ENCODE measurements at places on chromosomes 16 and 17. TPM values are rescaled to one million over a fixed set of nuclear protein-coding genes. Genes with fewer than 3 reads are reported as not detected.

- no peak for DNase-seq
- H3K27ac ChIP-seq: no peak overlapping the region
- H3K36me3 ChIP-seq: no peaks in the 10 kb centered on the region
- H3K4me1 ChIP-seq: no peaks in the 10 kb centered on the region
Measured at GRCh38 chr17:49069585-49070273, 62.8 kb upstream of the B4GALNT2 start.

DNA sequence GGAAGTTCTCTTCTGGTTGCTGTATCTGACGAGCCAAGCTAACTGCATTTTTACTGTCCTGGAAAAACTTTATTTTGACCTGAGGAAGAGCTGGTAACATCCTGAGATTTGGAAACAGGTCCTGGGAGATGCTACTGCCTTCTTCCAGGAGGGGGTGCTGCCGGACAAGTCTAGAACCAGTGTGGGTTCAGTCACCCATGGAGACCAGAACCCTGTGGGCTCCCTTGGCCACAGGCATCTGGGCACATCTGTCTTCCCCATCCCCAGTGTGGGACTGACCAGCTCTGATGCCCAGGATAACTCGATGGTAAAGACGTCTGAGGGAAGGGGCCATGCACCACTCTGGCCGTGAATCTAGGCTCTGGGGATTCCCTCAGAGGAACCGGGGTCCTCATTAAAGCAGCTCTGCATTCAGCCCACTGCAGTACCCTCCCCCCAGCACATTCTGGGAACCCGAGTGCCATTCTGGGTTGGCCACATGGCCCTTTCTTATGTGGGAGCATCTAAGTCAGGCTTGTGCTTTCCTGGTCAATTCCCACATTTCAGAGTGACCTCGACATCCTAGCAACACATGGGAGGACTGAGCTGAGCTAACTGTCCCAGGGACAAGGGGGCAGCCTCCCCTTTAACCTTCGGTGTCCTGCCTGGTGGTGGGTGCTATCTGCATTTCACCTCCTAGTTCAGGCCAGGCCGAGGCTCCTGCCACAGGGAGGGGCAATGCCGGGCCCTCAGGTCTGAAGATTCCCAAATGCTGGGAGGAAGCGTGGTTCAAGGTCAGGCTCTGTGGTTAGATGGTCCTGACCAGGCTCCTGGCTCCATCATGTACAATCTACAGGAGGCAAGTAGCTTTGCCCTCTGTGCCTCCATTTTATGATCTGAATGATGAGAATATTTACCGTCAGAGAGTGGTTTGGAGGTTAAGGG is 6.4 kb downstream of the C16orf86 start:
- no peak overlapping the region for H3K4me3 ChIP-seq
- peak overlapping the region; percentile 70 for H3K27ac ChIP-seq
- no peaks in the 10 kb centered on the region for H3K27me3 ChIP-seq
- H3K36me3 ChIP-seq: no peaks in the 10 kb centered on the region

GRCh38 chr16:66372898-66373155 is 6.3 kb downstream of the CDH5 start:
- no peak overlapping the region for H3K27ac ChIP-seq
- H3K4me3 ChIP-seq: no peak overlapping the region
- no peak for DNase-seq
- H3K27me3 ChIP-seq: no peaks in the 10 kb centered on the region

GRCh38 chr17:81117672-81118198 is 47.6 kb upstream of the PVALEF start:
- no peak for DNase-seq
- H3K27me3 ChIP-seq: peaks cover 37% of the 10 kb centered on the region
- H3K27ac ChIP-seq: no peak overlapping the region
- H3K4me3 ChIP-seq: no peak overlapping the region

DNA sequence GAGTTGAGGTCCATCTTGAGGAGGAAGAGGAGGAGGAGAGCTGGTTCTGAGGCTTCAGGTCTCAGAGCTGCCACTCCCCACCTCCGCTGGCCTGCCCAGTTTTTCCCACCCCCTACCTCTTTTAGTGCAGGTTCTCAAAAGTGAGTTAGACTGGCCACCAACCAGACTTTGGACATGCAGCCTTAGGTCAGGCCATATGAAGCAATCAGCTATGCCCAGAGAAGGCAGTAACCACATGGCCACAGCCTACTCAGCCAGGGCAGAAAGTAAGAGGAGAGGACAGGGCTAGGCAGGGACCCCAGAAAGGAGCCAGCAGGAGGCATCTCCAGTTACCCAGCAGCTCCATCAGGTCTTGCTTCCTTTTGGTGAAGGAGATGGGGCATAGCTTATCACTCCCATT is 9.0 kb downstream of the MYO15A start:
- no peaks in the 10 kb centered on the region for H3K4me1 ChIP-seq
- H3K36me3 ChIP-seq: no peaks in the 10 kb centered on the region
- DNase-seq: no peak
- no peak overlapping the region for H3K27ac ChIP-seq

GRCh38 chr17:6506679-6507231 is 49.6 kb downstream of the PITPNM3 start:
- H3K27ac ChIP-seq: peak overlapping the region; percentile 92
- DNase-seq: no peak
- H3K27me3 ChIP-seq: no peaks in the 10 kb centered on the region
- H3K36me3 ChIP-seq: peaks cover 26% of the 10 kb centered on the region
- H3K4me3 ChIP-seq: no peak overlapping the region

GRCh38 chr16:47694543-47694942 is 233.4 kb downstream of the PHKB start:
- H3K36me3 ChIP-seq: no peaks in the 10 kb centered on the region
- no peak for DNase-seq
- no peaks in the 10 kb centered on the region for H3K27me3 ChIP-seq
- H3K4me3 ChIP-seq: no peak overlapping the region
- no peak overlapping the region for H3K27ac ChIP-seq

GRCh38 chr16:20814784-20815183 is 8.5 kb downstream of the REXO5 start:
- no peaks in the 10 kb centered on the region for H3K36me3 ChIP-seq
- DNase-seq: no peak
- no peaks in the 10 kb centered on the region for H3K27me3 ChIP-seq
- H3K27ac ChIP-seq: no peak overlapping the region
- no peaks in the 10 kb centered on the region for H3K4me1 ChIP-seq
- H3K4me3 ChIP-seq: no peak overlapping the region

DNA sequence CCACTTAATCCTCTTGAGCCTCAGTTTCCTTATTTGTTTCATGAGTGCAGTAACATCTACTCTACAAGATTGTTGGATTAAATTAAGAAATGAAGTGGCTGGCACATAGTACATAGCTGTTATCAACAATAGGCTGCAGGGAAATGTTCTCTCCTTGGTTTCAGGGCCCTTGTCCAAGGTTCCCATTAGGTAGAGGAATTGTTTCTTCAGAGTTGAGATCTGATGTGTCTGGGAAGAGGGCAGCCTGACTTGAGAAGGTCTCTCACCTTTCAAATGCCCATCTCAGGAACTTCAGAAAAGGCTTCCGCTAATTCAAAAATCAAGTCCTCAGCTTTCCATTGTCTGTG is 87.6 kb downstream of the RAB11FIP4 start:
- H3K4me3 ChIP-seq: no peak overlapping the region
- DNase-seq: no peak
- no peaks in the 10 kb centered on the region for H3K36me3 ChIP-seq
- H3K4me1 ChIP-seq: no peaks in the 10 kb centered on the region
- no peak overlapping the region for H3K27ac ChIP-seq

- H3K4me3 ChIP-seq: no peak overlapping the region
- H3K27me3 ChIP-seq: peaks cover 50% of the 10 kb centered on the region
- H3K4me1 ChIP-seq: no peaks in the 10 kb centered on the region
- no peaks in the 10 kb centered on the region for H3K36me3 ChIP-seq
- no peak for DNase-seq
Measured at GRCh38 chr17:21678393-21679081, 13.8 kb upstream of the KCNJ18 start.

DNA sequence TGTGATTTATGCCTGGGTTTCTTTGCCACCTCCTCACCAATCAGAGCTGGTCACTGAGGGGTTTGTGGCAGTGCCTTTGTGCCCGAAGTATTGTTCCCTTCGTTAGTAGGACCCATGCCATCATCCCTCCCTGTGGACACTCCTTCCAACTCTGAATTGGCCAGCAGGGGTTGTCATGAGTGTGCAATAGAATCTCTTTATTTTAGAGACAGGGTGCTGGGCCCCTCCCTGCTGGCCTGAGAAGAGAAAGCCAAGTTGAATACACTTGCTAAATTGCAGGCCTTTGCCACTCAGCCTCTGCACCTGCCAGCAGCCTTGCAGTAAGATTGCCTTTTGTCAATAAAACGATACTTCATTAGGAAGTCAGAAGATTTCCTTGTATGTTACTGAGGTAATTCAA is 40.7 kb upstream of the SLC12A3 start:
- DNase-seq: no peak
- no peak overlapping the region for H3K4me3 ChIP-seq
- no peaks in the 10 kb centered on the region for H3K4me1 ChIP-seq
- H3K27me3 ChIP-seq: no peaks in the 10 kb centered on the region
- H3K36me3 ChIP-seq: no peaks in the 10 kb centered on the region

DNA sequence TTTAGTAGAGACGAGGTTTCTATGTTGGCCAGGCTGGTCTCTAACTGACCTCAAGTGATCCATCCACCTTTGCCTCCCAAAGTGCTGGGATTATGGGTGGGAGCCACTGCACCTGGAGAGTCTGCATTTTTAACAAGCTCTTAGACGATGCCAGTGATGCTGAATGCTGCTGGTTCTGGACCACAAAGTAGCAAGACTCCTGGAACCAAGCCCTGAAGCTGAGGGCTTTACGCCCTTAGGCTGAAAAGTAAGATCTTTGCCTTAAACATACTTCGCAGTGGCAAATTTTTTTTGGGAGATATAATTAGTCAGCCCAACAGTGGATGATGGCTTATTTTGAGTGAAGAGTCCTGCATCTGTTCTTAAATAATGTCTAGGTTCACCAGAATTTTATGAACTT is 14.0 kb downstream of the METTL9 start:
- no peaks in the 10 kb centered on the region for H3K4me1 ChIP-seq
- H3K36me3 ChIP-seq: no peaks in the 10 kb centered on the region
- H3K27ac ChIP-seq: no peak overlapping the region
- no peak overlapping the region for H3K4me3 ChIP-seq
- no peak for DNase-seq

GRCh38 chr16:81544261-81544660 is 99.7 kb downstream of the CMIP start:
- H3K36me3 ChIP-seq: no peaks in the 10 kb centered on the region
- no peaks in the 10 kb centered on the region for H3K27me3 ChIP-seq
- H3K27ac ChIP-seq: peak overlapping the region; percentile 54
- peaks cover 69% of the 10 kb centered on the region for H3K4me1 ChIP-seq

DNA sequence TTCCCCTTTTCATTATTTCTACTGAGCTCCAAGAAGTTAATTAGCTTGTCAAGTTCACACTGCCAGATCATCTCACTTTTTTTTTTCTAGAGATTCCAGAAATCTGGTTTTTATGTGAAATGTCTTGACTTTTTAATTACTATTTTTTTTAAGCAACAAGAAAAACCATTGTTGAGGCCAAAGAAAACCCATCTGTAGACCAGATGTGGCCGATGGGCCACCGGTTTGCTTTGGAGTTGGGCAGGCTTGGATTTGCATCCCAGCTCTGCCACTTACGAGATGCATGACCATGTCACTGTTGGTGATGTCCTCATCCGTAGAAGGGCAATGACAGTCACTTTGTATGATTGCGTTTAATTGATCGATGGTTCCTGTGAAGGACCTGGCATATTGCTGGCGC is 34.2 kb upstream of the MRTFB start:
- no peaks in the 10 kb centered on the region for H3K36me3 ChIP-seq
- H3K27me3 ChIP-seq: no peaks in the 10 kb centered on the region
- H3K4me3 ChIP-seq: no peak overlapping the region
- no peak for DNase-seq
- H3K27ac ChIP-seq: no peak overlapping the region

DNA sequence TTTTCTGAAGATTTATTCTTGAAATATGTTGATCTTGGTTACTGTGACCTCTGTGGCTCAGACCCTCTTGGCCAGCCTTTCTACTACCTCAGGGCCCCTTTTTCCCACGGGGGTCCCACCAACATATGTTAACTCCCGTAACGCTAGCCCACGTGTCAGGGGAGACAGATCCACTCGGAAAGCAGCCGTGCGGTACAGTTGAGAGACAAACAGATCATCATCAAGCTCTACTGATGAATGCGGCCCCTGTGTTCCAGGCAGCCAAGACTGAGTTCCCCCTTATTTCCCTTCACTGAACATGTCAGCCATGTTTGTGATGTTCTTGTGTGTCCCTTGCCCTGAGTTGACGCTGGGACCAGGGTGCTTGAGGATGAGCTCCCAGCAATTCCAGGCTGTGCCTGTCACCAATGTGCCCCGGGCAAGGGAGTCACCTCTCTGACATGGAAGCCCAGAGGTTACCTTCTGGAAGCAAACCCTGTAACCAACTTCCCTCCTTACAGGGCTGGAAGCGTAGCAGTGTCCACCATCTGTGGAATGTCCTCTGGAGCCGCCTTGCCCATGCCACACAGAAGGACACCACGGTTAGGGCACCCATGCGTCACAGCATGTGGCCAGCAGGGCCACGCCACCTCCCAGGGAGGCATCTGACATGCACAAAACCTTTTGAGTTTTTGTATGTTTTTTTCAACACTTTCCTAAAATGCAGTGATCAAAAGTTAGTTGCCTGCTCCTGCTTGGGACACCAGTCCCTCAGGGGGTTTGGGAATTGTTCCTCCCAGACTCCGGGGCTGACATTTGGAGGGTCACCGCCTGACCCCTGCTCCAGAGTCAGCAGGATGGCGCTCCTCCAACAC is 193.7 kb upstream of the CHMP6 start:
- H3K27me3 ChIP-seq: no peaks in the 10 kb centered on the region
- peaks cover 13% of the 10 kb centered on the region for H3K36me3 ChIP-seq
- no peak for DNase-seq
- peaks cover 29% of the 10 kb centered on the region for H3K4me1 ChIP-seq

DNA sequence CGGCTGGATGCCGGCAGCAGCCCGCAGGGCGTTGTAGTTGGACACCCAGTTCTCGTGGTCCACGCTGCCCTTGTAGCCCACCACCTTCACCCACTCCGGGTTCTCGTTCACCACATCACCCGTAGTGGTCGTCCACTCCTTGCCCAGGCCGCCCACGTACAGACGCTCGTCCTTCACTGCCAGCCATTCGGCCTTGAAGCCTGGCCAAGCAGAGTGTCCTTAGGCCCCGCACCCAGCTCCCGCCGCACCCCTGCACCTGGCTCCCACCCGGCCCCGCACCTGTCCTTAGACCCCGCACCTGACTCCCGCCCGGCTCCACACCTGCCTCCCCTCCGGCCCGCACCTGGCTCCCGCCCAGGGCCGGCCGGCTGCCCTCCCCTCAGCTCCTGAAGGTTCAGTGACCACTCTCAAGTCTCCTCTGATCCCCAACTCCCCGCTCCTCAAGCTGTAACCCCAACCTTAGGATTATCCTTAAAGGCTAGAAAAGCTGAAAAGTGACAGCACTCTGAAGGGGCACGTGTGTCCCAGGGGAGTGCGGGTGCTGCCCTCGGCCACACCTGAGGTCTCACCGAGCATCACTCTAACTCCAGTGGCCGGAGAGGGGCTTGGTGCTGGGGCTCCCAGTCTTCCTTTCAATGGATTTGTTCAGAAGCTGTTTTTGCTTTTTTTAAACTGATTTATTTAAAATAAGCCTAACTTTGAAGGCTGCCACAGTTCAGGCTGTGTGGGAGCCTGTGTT is 14.4 kb downstream of the CANT1 start:
- H3K36me3 ChIP-seq: peaks cover 38% of the 10 kb centered on the region
- no peak overlapping the region for H3K27ac ChIP-seq
- DNase-seq: no peak
- no peaks in the 10 kb centered on the region for H3K27me3 ChIP-seq
- no peak overlapping the region for H3K4me3 ChIP-seq

Gene WSCD1
- total RNA-seq: 0.22 TPM

Gene TEX14
- total RNA-seq: 0.13 TPM

Gene NPIPB12
- 32.7 TPM for total RNA-seq

Gene CLEC19A
- total RNA-seq: not detected

Gene TBC1D3
- not detected for total RNA-seq

Gene CHP2
- 0.38 TPM for total RNA-seq

Gene SLC9A5
- not detected for total RNA-seq

Data from esophagus squamous epithelium (tissue), 5 donors.